ENCODE measurements at places on chromosomes 16 and 17.

DNA sequence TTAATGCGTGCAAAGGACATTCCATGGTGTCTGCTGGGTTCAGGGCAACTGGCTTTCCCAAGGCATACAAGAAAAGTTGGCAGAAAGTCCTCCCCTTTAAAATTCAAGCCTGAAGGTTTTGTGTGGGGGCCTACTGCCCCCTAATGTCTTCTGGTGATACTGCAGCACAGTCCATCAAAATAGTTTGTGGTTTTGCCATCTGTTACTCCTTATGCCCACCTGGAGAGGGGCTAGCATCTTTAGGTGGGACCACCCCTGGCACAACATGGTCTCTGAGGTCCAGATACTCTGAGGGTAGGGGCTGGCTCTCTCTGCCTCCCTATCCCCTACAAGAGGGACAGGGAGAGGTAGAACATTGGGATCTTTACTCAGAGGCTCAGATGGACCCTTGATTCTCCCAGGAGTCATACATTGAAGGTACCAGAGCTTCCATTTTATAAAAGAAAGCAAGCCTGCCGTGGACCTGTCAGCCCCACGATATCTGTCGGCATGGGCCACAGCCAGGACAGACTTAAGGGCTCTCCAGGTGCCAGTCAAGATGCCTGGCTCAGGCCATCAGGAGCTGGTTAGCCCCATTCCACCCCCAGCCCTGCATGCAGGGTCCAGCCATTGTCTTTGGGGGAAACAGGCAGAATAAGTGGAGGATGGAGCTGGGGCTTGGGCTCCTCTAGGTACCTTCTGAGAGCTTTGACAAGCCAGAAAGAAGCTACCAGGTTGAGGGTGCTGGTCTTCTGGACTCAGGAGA, 6.3 kb downstream of the ESRP2 start:
- DNase-seq: no peak

DNA sequence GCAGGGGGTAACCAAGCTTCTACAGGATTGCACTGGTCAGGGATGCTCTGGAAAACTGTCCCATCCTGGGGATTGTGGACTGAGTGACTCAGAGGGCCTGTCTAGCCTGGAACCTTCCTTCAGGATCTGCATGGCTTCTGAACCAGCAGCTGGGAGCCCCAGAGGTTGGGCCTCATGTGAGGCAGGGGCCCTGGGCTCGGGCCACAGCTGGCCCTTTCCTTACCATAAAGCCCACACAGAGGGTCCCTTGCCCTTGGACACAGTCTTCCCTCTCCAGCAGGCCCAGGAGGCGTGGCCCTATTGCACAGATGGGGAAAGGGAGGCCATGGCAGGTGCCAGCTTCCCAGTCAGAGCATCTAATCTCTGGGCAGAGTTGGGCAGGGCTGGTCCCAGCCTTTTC, 30.5 kb downstream of the ADCY7 start:
- DNase-seq: no peak

- no peak for DNase-seq
Observed at GRCh38 chr17:74987909-74988711, 678 bp downstream of the CDR2L start.

GRCh38 chr16:65318138-65318537, 196.3 kb upstream of the CDH11 start:
- no peak for DNase-seq

- DNase-seq: no peak
Observed at GRCh38 chr16:1174477-1175357, 21.8 kb downstream of the CACNA1H start.

DNA sequence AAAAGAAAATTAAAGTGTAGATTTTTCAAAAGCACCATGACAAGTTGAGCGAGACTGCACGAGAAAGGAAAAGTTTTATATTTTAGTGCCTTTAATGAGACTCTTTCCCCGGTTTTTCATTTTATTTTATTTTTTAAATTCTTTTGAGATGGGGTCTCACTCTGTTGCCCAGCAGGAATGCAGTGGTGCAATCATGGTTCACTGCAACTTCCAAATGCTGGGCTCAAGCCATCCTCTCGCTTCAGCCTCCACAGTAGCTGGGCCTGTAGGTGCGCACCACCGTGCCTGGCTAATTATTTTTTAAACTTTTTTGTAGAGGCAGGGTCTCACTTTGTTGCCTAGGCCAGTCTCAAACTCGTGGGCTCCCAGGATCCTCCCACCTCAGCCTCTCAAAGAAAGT, 5.7 kb upstream of the ATP2A3 start:
- DNase-seq: no peak

DNA sequence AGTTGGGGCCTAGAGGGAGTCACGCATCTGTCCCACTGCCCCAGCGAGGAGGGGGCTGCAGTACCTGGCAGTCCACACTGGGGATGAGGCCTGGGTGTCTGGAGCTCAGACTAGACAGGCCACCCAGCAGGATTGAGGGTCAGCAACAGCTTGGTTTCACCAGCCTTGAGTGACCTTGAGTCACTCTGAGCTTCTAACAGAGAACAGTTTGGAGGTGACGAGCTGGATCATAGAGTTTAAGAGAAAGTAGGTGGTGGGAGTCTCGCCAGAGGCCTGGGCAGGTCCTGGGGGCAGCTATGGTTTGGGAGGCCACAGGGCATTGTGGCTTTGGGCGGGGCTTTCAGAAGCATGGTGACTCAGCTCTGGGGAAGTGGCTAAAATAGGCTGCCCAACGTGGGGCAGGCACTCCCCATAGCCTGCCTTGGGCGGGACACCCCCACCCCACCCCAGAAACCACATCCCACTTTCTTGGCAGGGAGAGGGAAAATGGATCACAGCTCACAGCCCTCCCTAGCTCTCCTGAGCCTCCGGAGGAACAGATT, 20.5 kb downstream of the CDC42EP4 start:
- no peak for DNase-seq

- no peak for DNase-seq
Observed at GRCh38 chr17:73423159-73423715, 111.4 kb upstream of the CDC42EP4 start.

- no peak for DNase-seq
Observed at GRCh38 chr16:79980650-79981521, 380.3 kb upstream of the MAF start.

DNA sequence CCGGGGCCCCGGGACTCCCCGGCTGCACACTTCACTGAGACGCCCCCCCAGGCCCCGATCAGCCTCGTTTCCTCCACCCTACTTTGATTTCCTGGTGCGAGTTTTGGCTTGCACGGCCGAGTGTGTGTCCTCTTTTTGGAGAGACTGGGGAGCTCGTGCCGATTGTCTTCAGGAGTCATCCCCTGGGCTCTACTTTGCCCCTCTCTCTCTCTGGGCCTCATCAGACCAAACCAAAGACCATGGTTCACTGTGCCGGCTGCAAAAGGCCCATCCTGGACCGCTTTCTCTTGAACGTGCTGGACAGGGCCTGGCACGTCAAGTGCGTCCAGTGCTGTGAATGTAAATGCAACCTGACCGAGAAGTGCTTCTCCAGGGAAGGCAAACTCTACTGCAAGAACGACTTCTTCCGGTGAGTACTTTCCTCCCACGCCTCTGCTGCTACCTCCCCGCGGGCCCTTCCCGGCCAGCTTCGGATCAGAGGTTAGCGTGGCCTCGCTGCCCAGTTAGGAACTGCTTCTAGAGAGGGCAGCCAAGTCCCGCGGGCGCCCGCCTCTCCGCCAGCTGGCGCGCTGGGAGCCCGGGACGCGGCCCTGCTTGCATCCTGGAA, 787 bp downstream of the LHX1 start:
- DNase-seq: no peak

DNA sequence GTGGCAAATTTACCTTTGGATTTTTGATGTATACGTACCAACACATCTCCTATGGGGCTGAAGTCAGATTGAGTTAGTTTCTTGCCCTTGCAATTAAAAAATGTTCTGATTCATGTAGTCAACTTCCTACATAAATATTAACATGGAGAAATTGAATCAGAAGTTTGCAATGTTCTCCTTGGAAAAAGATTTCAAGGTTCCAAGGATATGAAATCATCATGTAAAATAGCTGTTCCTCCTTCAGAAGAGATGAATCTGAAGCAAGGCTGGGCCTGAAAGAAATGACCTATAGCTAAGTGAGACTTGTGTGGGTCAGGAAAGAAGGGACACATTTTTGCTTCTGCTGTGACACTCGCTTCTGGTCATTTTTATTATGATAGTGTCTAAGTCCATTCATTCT, 131.7 kb downstream of the RGS9 start:
- no peak for DNase-seq

DNA sequence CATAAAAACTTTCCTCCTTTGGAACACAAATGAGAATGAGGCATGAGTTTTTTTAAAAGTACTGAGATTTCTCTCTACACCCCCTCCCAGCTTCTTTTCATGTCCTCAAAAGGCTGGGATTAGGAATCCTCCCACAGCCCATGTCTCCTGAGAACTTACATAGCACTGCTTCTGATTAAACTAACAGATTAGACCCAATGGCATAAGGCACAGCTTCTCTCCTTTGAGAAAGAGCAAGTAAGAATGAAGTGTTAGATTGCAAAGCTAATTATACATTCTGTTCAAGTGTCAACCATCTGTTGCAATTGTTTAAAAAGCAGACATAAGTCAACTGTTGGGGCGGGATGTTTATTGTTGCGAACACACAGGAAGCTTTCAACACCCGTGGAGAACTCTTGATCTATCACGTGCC, 715.1 kb downstream of the CDH11 start:
- no peak for DNase-seq

GRCh38 chr17:51891936-51892335, 266.6 kb downstream of the CA10 start:
- DNase-seq: no peak

GRCh38 chr16:24538756-24539294, 541 bp upstream of the RBBP6 start:
- DNase-seq: no peak

- DNase-seq: no peak
Observed at GRCh38 chr17:77609553-77610517, 348.7 kb upstream of the TNRC6C start.

GRCh38 chr17:16980813-16981731, 9.2 kb upstream of the TNFRSF13B start:
- DNase-seq: no peak

DNA sequence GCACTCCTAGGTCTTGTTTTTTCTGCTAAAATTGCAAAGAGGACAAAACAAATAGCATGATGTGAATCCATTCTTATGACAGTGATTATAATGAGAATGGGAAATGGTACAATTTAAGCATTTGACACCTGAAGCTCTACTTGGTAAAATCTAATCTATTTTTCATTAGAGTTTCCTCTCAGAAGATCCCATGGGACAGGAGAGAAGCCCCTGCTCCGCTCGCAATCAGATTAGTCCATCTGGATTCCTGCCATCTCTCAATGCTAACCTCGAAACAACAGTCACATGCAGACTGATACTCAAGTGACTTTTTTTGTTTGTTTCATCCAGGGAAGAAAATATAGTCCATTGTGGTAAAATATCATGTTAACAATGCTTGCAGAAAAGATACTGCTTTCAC, 107.4 kb upstream of the TOM1L1 start:
- no peak for DNase-seq

- no peak for DNase-seq
Observed at GRCh38 chr16:69554495-69554894, 11.3 kb upstream of the NFAT5 start.

DNA sequence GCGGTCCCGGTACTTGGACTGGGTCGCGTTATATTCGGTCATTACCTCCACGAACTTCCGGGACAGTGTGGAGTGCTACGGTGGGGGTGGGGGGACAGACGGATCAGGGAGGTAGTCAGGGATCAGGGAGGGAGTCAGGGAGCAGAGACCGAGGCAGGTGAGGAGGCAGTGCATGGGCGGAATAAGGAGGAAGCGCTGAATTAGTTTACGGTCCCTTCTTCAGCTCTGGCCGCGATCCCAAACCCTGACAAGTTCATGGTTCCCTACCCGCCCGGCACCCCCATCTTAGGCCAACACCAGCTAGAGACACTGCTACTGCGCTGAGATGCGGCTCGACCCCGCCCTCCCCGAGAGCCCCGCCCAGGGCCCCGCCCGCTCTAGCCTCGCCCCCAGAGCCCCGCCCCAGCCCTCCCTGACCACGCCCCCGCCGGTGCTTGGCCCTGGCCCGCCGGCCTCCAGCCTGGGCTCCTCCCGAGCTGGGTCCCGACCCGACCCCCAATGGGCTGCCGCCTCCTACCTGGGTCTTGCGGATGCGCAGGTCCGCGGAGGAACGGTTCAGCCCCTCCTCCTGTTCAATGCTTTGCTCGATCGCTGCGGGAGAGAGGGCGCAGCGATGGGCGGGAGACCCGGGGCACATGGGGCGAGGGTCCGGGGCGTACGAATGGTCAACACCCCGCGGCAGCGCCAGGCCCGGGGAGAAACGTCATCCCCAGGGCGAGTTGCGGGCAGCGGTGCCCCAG, 12.1 kb downstream of the HSD3B7 start:
- DNase-seq: peak; percentile 57

DNA sequence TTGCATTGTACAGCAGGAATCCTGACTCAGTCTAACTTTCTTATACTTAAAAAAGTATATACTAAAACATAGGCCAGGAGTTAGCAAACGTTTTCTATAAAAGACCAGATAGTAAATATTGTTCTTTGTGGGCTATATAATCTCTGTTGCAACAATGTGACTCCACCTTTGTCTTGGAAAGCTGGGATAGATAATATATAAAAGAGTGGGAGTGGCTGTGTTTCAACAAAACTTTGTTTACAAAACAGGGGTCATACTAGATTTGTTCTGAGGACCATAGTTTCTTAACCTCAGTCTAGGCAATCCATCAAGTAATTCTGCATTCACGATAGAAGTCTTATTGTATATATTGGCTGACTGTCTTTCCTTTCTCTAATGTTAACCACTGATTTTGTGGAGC, 9.0 kb upstream of the TBC1D3B start:
- DNase-seq: no peak

- no peak for DNase-seq
Observed at GRCh38 chr17:38448208-38448771, 20.0 kb downstream of the ARHGAP23 start.

DNA sequence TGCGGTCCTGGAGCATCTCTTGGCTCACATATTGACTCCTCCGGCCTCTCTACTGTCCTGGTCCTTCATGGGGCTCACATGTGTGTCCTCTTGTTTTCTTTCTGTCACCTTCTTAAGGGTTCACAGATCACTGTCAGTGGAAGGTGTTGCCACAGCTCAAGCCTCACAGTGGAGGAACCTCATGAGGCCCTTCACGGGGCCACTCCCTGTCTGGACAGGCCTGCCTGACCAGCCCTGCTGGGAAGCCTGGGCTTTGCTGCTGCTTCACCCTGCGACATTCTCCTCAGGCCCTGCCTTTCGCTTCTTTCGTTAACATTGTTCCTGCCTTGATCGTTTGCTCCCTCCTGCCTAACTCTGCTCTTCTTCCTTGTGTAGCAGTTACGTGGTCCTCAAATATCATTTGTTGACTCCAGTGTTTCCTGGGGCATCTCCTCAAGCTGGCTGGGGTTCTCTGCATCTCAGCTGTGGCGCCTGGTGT, 55.9 kb downstream of the WDR45B start:
- DNase-seq: no peak
